ENCODE measurements at places on chromosomes 3 and 15.

DNA sequence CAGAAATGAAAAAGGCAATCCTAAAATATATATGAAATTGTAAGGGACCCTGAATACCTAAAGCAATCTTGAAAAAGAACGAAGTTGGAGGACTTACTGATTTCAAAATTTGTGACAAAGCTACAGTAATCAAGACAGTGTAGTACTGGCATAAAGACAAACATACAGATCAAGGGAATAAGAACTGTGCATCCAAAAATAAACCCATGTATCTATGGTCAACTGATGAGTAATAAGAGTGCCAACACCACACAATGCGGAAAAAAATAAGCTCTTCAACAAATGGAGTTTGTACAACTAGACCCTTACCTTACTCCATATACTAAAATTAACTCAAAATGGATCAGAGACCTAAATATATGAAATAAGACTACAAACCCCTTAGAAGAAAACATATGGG, 29.6 kb downstream of the GSK3B start:
- ATAC-seq, result no peak

GRCh38 chr15:43934480-43934879, 107.7 kb downstream of the WDR76 start:
- no peak for ATAC-seq

- ATAC-seq, result no peak
Measured at GRCh38 chr3:17518189-17519059, 224.0 kb downstream of the TBC1D5 start.

DNA sequence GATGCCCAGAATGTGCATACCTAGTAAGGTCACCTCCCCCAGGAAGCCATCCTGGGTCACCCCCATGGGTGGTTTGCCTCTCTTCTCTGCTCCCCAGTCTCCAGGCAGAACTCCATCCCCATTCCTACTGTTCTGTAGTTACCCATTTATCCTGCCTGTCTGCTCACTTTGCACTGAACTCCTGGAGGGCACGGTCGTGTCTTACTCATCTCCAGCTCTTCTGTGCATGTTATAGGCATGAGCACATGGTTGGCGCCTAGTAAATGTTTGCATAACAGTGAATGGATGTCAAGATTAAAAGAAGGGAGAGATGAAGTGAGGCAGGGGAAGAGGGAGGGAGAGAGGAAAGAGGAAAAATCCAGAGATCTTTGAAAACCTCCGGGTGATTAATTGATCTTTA, 208.4 kb upstream of the TRIM42 start:
- no peak for ATAC-seq

DNA sequence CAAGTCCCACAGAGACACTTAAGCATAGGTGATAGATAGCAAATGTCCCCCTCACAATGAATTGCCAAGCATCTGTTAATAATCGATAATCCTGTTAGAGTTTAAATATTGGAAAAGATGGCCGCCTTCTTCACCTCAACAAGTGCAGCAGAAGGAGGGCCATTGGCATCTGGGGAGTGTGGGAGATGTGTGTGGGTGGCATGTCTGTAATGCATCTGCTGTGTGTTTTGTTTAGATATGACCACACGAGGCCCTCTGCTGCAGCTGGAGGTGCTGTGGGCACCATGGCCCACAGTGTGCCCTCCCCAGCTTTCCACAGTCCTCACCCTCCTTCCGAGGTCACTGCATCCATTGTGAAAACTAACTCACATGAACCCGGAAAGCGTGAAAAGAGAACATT, 12.9 kb downstream of the MKRN2 start:
- no peak for ATAC-seq

DNA sequence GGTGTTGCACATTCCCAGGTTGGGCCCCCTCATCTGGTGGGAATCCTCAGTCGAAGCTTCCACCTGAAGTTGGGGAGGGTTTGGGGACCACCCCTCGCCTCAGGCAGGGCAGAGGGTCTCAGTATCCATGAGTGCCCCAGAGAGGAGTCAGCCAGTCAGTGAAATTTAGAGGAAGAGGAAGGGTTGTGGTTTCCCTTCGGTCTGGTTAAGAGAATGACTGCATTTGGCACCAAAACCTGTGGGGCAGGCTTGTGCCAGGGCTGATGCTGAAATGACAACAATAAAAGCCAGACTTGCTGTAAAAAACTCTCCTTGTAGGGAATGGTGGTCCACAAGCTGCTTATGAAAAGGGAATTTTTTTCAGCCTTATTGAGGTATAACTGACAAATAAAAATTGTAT, 22.6 kb downstream of the LMCD1 start:
- ATAC-seq, result no peak

- no peak for ATAC-seq
Measured at GRCh38 chr3:38651153-38651789, 1.8 kb upstream of the SCN5A start.

Measured in stimulated activated memory B cell treated with anti-CD40 and anti-IgM and Interleukin-4, amounts not matched to agents 10 μg/mL and 1 μg/mL and 100 μg/mL, for 72 hours (primary cell).